ENCODE measurements at places on chromosomes 5 and 9. TPM values are rescaled to one million over a fixed set of nuclear protein-coding genes. Genes with fewer than 3 reads are reported as not detected.

RNF183 gene
- not detected for total RNA-seq

NOL6 gene
- 90.1 TPM for total RNA-seq

MSMP gene
- total RNA-seq, result not detected

TLX3 gene
- not detected for total RNA-seq
